Large intestine (tissue), 12 donors: ENCODE measurements at places on chromosomes 11 and 22. TPM values are rescaled to one million over a fixed set of nuclear protein-coding genes. Genes with fewer than 3 reads are reported as not detected.
A peak's percentile ranks its signal among the peaks of the same experiment; 100 is the strongest.

SOX10 gene
- polyA plus RNA-seq = 8.8 TPM

PCNX3 gene
- polyA plus RNA-seq = 29.1 TPM

MPZL2 gene
- polyA plus RNA-seq = 32.8 TPM

NXPE2 gene
- 0.06 TPM for polyA plus RNA-seq

IRF7 gene
- polyA plus RNA-seq = 16.7 TPM

TMEM191C gene
- 4.6 TPM for polyA plus RNA-seq

CEND1 gene
- polyA plus RNA-seq = 2.0 TPM

CTSW gene
- polyA plus RNA-seq = 2.4 TPM

CRYBB2 gene
- 0.12 TPM for polyA plus RNA-seq

PATZ1 gene
- polyA plus RNA-seq = 38.0 TPM

GAL3ST1 gene
- 19.5 TPM for polyA plus RNA-seq

FOXRED1 gene
- polyA plus RNA-seq = 39.4 TPM

NTM gene
- polyA plus RNA-seq = 17.2 TPM

CAPN1 gene
- 106 TPM for polyA plus RNA-seq

TMEM225 gene
- not detected for polyA plus RNA-seq

SELENOH gene
- polyA plus RNA-seq = 115 TPM

DNA sequence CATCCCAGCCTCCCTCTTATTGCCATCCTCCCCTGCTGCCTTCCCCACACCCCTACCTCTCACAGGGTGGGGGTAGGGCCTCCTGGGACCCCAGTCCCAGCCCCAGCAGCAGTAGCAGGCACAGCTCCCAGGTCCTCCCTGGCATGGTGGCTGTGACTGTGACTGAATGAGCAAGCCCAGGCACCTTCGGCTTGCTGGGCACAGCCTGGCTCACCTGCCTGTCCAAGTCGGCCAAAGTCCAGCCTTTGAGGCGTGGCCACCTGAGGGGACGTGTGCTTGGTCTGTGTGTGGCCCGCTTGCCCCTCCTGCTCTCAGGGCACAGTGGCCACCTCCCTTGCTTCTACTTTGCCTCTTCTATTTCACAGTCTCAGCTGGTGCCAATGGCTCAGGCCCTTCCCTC lies at the start of gene TREH:
Gene TREH (minus strand): TSS at position 168 of the 400 bp plus-strand sequence. CDS start 23 bp downstream, at position 145.
- peak; percentile 91 for DNase-seq

- DNase-seq = no peak
These were observed 7.0 kb upstream of the MTNR1B start for GRCh38 chr11:92962446-92962845.

DNA sequence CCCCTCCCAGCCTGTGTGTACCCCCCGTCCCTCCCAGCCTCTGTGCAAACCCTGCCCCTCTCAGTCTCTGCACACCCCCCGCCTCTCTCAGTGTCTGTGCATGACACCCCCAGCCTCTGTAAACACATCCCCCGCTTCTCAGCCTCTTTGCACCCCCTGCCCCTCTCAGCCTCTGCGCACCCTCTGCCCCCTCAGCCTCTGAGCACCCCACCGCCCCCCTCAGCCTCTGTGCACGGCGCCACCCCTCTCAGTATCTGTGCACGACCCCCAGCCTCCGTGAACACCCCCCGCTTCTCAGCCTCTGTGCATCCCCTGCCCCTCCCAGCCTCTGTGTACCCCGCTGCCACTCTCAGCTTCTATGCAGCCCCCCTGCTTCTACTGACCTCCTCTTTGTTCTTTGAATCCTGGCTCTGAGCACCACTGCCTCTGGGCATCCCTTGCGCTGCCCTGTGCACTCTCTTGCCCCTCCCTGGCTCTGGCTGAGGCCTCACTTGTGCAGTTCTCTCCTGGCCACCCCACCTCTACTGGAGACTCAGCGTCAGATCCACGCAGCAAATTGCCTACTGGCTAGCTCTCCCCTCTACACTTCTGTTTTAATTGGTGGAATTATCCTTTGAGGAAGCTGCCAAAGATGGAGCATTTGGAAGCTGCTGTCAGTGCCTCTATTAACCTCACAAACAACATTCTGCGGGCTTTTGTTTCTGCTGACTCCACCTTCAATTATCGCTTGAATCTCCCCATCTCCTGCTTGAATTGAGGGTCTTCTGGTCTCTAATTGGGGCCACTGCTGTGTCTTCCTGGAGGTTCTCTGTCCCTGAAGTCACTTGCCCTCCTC lies 838.6 kb downstream of the TBC1D22A start:
- DNase-seq = no peak

- no peak for DNase-seq
These were observed 63.0 kb downstream of the GAB2 start for GRCh38 chr11:78354408-78355308.

- DNase-seq = no peak
These were observed 64.2 kb downstream of the RASSF10 start for GRCh38 chr11:13073119-13073981.

DNA sequence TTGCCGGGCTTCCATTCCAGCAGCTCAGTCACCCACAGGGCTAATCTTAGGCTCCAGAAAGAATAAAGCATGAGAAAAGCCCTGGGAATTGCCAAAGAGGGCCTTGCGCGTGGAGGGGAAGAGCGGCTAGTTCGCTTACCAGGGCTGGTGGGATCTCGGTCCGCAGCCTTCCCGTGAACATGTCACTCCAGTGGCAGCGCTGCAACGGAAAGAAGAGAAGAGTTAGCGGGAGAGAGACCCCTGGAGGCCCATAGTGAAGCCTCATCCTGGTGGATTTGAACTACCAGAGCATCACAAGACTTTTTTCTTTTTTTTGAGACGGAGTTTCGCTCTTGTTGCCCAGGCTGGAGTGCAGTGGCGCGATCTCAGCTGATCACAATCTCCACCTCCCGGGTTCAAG lies 18.0 kb downstream of the RANGAP1 start:
- no peak for DNase-seq

- no peak for DNase-seq
These were observed 2.2 kb downstream of the RIN1 start for GRCh38 chr11:66333896-66334604.

- no peak for DNase-seq
These were observed 77.9 kb upstream of the TOP3B start for GRCh38 chr22:22060200-22061084.

- no peak for DNase-seq
These were observed 103.8 kb upstream of the PARVA start for GRCh38 chr11:12273618-12273995.

- no peak for DNase-seq
These were observed 795.8 kb downstream of the BRD1 start for GRCh38 chr22:49031746-49032330.

DNA sequence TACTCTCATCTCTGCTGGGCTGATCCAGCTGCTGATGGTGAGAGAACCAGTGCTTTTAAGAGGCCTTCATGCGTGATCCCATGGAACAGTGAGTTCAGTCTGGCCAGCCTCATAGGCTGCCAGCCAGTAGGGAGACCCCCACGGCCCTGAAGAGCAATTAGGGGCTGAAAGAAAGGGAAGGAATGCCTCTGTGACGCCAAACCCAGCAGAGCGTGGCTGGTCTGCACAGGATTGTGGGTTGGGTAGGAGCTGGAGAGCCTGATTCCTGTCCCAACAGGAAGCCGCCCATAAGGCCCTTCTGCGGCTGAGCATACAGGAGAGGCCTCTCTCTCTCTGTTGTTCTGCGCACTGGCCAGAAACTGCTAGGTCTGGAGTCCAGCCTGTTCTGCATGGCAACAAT lies 181.5 kb upstream of the E2F8 start:
- DNase-seq = no peak

DNA sequence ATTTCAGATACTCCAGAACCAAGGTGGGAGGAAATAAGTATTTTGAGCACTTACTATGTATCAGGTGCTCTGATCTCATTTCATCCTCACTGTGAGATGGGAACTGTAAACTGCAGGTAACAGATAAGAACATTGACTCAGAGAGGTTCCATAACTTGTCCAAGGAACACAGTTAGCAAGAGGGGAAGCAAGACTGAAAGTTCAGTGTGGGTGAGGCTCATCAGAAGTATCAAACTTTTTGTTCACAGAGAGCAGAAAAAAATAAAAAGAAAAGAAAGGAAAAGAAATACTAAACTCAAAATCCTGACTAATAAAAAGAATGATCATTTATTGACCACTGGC lies 37.1 kb downstream of the RAB30 start:
- no peak for DNase-seq

DNA sequence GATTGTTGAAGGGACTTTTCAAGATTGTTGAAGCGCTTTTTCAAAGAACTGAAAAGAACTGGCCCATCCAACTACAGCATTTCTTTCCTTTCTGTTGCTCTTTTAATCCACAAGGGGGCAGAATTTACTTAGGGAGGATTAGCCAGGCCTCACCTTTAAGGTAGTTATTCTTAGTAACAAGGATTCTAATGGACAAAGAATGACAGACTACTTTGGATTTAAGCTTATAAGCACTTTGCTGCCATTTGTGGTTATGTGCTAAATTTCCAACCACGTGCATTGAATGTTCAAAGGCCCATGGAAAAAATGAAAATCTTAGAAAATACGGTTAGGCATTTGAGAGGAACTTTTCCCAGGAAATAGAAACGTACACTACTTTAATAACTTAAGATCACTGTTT lies 49.5 kb upstream of the HSPA8 start:
- DNase-seq = peak; percentile 15

DNA sequence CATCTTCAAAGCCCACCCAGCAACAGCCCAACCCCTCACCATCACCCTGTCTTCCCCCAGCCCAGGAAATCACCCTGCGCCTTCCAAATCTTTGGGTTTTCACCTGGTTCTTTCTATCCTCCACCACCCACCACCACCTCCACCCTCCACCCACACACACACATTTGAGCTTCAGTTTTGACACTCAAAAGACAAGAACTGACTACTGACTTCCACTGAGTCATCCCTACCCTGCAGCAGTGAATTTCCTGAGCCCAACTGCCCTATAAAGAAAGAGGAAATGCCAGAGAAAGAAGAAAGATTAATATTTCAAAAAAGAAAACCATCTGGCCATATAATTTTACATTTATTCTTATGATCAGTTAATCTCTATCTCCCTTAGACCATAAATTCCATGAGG lies 137.5 kb downstream of the CHST1 start:
- DNase-seq = no peak

DNA sequence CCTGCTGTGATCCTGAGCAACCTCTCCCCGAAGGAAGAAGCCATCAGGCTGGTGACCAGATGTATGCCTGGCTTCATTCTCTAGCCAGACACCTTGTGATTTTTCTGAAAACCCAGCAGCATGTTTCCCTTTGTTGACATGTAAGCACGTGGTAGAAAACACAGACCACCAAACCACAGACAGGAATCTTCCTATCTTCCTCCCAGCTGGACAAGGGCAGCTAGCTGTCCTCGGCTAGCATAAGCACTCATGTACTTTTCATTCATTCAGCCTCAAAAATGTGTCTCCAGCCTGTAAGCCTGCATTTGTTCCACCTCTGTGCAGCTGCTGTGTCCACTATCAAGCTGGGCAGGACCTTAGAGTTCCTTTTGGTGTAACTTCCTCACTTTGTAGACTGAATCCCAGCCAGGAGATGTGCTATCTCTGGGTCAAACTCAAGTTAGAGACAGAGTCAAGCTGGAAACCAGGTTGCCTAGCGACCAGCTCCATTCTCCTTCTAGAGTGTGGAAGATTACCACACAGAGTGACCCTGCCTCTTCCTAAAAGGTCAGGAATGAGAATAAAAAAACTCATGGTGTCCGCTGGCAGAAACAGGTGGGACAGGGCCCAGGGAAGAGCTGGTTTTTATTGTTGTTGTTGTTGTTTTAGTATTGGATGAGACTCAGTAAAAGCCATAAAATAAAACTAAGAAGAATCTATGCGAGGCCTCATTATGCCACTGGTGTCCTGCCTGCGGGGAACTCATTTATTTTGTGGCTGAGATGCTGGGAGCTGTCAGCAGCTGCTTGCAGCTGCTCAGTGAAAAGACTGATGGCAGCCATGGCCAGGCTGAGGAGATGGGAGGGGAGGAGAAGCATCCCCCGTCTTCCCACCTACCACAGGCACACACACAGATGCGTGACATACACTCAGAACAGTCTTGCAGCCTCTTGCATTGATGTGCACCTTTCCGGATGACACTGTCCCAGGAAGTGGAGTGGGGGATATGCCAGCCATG lies 7.4 kb upstream of the CLMP start:
- DNase-seq = no peak

- peak; percentile 48 for DNase-seq
These were observed 33.5 kb downstream of the WEE1 start for GRCh38 chr11:9606809-9607510.

DNA sequence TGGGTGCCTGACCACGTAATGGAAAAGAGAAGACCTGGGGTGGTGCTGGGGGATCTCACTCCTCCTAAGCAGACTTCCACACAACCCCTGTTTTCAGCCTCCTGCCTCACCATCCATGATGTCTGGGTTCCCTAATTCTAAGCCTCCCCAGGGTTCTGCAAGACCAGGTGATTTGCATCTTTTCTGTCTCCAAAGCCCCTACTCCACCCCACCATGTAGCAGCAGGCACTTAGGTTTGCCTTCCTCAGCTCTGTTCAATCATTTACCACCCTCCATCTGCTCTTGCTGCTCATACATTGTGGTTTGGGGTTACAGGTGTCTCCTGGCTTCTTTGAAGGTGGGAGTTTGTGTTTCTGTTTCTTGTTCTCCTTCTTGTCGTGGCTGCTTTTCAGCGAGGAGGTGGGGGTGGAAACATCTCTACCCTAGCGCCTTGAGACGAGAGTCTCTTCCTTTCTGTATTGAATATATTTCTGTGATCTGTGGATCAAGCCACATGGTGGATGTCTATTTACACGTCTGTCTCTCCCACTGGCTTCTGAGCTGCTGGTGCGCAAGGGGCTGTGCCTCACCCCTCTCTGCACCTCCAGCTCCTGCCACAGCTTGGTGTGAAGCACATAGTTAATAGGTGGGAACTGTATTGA lies 6.6 kb upstream of the SSTR3 start:
- DNase-seq = no peak

- DNase-seq = no peak
These were observed 39.1 kb upstream of the SPTBN2 start for GRCh38 chr11:66768088-66768521.

- DNase-seq = no peak
These were observed 77.0 kb downstream of the PRMT3 start for GRCh38 chr11:20464518-20464917.

DNA sequence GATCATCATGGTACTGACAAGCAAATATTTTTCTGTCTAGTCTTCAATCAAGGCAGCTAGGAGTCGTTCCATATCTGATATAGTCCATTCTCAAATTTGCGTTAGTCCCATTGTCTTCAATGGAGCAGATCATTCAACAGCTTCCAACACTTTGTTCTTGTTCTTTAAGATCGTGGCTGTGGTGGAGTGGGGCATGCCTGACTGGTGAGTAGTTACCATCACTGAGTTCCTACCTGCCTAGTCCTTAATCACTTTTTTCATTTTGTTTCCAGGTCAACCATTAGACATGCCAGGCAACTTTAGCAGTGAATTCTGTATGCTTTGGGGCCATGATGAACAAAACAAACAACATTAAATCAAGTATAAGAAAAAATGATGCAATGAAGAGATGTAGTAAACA lies 693.1 kb upstream of the KIRREL3 start:
- no peak for DNase-seq

DNA sequence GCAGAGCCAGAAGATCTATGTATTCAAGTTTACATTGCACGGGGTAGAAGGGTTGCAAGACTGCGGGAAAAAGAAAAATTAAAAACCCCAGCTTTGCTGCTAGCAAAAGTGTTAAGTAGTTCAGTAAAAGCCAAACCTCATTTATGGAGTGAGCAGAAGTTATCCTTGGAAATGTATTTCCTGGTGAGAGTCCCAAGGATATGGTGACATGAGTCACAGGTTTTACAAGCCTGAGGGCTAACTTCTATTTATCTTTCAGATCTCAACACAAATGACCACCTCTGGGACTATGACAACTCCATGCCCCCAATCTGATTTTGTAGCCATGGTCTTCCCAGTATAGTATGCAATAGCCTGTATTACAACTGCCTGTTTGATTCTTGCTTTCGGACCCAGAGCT lies 26.1 kb downstream of the ABTB2 start:
- no peak for DNase-seq

- DNase-seq = no peak
These were observed 1088.2 kb downstream of the TBC1D22A start for GRCh38 chr22:47850644-47851151.
